Dorsolateral prefrontal cortex (tissue), 122 donors: ENCODE measurements at places on chromosomes 7 and 10. TPM values are rescaled to one million over a fixed set of nuclear protein-coding genes. Genes with fewer than 3 reads are reported as not detected.

DNA sequence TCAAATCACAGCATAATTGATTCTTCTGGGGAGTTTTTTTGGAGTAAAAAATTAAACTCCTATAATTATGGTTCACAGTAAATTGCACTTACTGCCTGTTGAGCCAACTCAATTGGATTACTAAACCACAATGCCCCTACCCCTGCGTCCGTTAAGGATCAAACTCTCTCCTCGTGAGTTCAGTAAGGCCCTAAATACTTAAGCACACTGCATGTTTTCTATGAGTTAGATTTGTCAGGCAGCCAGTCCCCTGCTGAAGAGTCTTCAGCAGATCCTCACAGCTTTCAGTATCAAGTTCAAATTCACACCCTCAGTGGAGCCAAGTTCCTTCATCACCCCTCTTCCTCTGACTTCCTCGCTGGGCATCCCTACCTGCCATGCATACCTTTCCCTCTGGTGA is 275.0 kb upstream of the BMPER start:
- no peak for DNase-seq

DNA sequence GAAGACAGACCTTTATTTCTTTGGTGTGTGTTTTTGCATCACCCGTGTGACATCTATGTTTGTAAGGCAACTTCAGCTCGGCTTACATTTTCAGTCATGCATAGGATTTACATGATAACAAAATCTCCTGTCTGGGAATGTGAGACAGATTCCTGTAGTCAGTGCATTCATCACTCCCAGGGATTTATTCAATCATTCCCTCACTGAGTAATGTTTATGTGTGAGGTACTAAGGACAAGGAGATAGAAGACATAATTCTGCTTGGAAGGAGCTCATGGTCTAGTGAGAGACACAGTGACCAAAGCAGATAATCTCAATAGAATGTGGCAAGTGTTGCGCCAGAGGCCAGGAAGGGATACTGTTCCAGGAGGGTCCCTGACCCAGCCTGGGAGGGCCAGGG is 35.2 kb upstream of the BMPER start:
- DNase-seq: no peak

GRCh38 chr10:85863301-85864172 is 503.1 kb downstream of the GRID1 start:
- DNase-seq: no peak

USP6NL gene
- total RNA-seq: 12.2 TPM
